ENCODE measurements at places on chromosomes 3 and 15.

GRCh38 chr3:156687023-156687422 is 12.6 kb downstream of the TIPARP start:
- DNase-seq, result no peak

DNA sequence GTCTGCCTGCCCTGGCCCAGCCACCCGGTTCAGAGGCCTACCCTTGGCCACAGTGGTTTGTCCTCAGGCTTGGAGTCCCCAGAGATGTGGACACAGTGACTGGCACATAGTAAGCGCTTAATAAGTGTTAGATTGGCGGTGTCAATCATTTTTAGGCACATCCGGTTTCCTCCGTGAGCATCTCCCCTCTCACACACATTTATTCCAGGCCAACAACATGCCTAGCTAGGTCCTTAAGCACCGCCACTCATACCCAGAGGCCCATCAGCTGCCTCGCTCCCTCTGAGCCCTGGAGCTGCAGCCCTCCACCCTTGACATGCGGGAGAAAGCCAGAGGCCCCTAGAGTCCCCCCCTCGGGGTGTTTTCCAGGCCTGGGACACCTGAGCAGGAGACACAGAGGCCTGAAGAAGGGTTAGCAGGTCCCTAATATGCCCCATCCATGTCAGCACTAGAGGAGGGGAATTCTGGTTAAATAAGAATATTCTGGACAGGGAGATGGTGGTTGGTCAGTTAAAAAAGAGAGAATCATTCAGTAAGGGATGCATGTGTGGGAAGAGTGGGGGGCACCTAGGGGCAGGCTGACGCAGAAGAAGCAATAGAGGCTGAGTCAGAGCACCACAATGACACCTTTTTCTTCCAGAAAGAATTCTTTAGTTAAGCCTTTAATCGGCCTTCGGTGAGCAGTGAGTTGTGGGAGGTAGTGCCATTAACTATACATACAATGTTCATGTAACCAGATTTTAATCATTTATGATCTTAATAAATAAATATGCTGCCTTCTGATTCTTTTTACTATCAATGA is 22.3 kb downstream of the NR2F2 start:
- DNase-seq, result no peak

DNA sequence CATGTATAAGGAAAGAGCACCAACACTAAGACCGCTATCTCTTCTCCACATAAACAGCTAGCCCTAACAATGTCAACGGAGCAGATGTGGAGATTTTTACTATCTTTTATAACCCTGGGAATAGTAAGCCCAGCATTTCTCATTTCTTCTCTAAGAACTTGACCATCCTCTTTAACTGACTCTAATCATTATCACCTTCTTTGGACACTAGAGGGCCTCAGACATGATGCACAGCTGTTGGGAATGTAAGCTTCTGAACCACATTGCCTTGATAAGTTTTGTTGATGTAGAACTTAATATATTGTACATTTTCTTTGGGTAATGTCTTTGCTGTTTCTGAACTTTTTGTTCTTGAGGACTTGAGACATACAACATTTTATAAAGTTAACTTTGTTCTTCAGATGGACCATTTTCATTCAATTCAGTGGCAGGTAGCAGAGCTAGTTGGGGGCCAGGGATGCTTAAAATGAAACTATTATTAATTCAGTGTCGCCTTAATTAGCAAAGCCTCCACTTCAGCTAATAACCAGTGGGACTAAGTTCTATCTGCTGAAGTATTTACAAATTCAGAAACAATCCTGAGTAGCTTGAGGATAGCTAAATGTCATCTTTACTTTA is 9.6 kb upstream of the TAGLN3 start:
- peak; percentile 37 for DNase-seq

- DNase-seq, result no peak
These were observed 34.7 kb upstream of the ZPLD1 start for GRCh38 chr3:102400142-102400541.

DNA sequence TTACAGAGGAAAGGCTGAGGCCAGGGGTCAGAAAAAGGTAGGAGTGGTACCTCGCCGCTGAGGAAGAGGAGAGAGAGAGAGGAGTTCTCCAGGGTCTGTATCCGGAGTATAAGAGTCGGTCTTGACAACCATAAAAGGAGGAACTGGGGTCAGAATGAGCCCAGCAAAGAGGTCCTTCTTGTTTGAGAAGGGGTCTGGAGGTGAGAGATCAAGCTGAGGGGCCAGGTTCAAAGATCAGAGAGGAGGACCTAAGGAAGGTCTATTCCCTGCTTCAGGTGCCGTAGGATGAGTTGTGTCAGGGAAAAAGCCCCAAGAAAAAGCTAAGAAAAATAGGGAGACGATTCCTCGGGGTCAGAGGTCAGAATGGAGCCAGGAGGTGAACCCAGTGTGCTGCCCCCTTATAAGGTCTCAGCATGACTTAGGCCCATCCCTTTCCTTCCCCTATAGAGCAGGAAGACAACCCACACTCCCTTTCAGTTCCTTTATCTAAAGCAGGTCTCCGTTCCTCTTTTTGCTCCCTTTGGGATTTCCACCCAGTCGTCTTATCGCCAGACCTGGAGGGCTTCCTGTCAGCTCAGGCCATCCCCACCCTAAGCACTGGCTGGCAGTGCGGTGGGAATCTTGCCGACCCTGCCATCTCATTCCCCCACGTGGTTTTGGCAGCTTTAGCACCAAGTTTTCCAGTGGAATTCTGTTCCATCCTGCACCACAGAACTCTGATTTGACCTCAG is 651 bp downstream of the MTMR14 start:
- no peak for DNase-seq

- DNase-seq, result no peak
These were observed 8.4 kb upstream of the CD47 start for GRCh38 chr3:108099244-108099643.

- no peak for DNase-seq
These were observed 23.3 kb upstream of the ENTPD3 start for GRCh38 chr3:40363674-40364073.

DNA sequence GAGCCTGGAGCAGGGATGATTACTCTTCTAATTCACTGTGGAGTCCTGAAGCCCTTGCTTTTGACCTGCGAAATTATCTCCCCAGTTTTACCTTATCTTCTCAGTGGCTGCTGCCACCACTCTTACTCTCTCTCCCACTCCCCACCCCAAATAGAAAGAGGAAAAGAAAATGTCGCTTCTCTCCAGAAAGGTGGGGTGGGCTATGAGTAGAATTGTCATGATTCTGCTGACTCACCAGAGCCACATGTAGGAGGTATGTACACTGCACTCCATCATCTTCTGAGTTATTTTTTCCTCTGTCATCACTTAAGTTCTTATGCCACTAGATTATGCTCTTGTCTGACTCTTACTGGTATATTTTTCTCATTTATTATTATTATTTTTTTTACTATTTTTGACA is 43.9 kb upstream of the TMEM158 start:
- DNase-seq, result no peak

GRCh38 chr3:179652447-179653095 is at the start of gene USP13:
Gene USP13 (plus strand): TSS chr3:179653040. CDS start chr3:179653226, 186 bp downstream.
- DNase-seq, result peak; percentile 38

Measured in DMS153 (cell line).